ENCODE measurements at places on chromosomes 12 and 14. TPM values are rescaled to one million over a fixed set of nuclear protein-coding genes. Genes with fewer than 3 reads are reported as not detected.

- no peak for DNase-seq
Measured at GRCh38 chr12:12127304-12127703, 56.6 kb downstream of the BCL2L14 start.

DNA sequence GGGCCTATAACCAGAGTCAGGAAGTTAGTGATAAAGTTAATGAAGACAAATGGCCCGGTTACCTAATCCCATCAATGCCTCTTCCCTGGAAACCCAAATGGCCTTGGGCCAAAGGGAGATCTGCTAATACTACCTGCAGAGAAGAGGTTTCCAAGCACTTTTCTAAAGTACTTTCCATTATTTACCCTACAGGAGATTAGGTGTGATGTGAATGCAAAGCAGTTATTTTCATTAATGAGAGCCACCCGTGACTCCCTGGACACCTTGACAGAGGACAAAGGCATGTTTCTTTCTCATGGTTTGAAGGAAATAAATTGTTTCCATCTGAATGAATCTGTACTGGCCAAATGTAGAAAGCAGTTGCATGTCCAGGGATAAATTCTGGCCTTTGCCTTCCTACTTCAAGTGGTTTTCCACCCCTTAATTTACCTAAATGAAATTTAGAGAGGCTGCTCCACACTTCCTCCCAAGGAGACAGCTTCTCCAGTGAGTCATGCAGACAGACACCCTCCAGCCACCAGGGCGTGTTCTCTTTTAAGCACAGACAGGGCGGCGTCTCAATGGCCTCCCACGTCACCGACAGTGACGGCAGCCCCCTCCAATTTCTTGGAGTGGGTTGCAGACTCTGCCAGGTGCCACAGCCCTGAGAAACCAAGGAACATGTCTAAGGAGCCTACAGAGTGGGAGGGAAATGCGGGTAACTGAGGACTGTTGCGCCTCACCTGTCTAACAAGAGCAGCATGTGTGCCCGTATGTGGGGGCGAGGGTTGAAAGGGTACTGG, 43.9 kb upstream of the GNPNAT1 start:
- DNase-seq, result peak; percentile 78

DNA sequence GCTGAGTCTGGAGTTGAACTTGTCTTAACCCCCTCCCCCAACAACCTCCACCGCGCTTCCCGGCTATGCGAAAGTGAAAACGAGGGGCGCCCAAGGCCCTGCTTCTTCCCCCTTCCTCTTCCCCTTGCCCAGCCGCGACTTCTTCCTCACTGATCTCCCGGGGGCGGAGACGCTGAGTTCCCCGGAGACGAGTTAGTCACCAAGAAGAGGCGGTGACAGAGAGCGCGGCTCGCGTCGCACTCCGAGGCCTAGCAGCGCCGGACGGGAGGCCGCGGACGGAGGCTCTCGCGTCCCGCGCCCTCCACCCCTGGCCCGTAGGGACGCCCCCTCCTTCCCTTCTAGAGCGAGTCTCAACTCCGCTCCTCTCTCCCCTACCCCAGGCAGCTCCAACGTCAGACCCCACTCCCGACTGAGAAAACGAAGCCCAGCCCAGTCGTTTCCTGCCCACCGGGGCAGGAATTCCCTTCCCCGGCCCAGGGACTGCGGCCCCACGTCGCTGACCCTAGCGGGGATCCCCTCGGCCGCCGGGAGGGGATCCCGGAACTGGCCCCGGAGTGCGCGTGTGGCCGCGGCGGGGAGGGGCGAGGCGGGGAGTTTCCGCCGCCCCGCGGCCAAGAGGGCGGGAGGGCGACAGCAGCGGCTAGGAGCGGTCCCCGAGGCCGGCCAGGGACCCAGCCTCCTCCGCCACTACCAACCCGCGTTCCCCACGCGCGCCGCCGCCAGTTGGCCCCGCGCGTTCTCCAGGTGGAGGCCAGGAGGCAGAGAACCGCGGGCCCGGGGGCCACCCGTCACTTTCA, 1.4 kb downstream of the BAZ1A start:
- peak; percentile 81 for DNase-seq

DNA sequence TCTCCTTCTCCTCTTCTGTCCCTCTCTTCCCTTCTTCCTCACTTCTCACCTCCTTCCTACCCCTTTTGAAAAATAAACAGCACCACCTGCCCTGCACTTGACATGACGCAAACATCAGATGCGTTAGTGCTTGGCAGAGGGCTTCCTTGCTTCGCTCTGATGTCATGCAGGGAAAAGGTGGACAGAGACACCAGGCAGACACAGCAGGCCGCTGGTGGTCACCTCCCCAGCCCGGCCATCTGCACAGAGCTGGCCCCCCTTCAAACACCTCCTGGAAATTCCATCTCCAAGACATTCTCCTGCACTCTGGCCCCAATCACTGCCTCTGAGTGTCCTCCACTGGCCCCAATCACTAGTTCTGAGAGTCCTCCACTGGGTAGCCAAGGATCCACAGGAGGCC, 353.6 kb downstream of the MED13L start:
- no peak for DNase-seq

- no peak for DNase-seq
Measured at GRCh38 chr14:28297559-28297958, 469.0 kb upstream of the FOXG1 start.

GRCh38 chr12:30754383-30754749, 385 bp downstream of the CAPRIN2 start:
- DNase-seq, result no peak

GRCh38 chr12:109625131-109625559, 51.6 kb downstream of the MVK start:
- DNase-seq, result peak; percentile 48

- no peak for DNase-seq
Measured at GRCh38 chr14:86973177-86973576, 1019.8 kb downstream of the GALC start.

DNA sequence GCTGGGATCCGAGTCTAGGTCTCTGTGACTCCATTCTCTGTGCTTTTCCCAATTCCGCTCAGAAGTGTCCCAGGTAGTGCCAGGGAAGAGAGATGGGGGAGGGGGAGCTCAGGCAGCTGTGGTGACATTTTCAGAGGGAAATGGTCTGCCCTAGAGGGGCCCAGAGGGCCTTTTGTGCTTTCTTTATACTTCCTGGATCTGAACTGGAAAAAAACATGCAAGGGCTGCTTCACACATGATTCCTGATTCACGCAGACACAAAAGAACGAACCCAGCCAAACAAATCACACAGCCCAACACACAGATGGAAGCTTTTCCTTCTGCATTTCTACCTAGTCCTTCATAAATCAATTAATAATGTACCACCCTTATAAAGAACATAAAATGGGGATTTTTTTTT, 26.5 kb downstream of the GPR68 start:
- DNase-seq, result no peak

DNA sequence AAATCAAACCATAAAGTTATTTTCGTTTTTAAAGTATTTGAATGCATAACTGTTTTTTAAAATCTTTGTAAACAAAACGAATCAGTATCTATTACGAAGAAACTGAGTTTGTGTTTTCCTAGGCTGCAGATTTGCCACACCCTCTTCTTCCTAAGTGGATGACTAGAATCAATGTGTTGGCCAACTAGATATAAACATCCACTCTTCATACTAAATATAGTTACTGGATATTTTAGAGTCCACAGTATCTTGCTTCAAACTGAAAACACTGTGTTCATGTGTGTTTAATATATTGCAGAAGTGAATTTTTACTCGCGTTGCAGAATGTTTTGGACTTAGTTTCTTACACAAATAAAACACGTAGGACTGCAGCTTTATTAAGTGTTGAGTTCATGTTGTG, 63.2 kb downstream of the KLHL28 start:
- DNase-seq, result peak; percentile 28

- no peak for DNase-seq
Measured at GRCh38 chr14:69815556-69815955, 18.5 kb upstream of the SLC10A1 start.

DNA sequence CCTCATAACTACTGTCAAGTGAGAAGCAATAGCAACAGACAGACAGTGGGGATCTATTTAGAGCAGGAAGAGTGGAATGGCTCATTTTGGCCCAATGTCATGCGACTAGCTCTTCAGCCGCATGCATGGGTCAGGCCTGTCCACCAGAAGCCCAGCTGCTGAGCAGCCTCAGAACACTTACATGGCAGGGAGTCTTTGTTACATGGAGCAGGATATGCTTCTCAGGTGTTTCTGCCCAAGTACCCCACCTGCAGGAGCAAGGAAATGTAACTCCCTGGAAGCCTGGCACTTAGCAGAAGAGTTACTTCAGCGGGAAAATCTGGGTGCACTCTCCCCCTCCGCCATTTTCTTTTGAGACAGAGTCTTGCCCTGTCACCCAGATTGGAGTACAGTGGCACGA, 73.5 kb upstream of the ARHGAP5 start:
- no peak for DNase-seq

- DNase-seq, result peak; percentile 79
Measured at GRCh38 chr12:113203852-113204760, 17.2 kb upstream of the TPCN1 start.

- DNase-seq, result no peak
Measured at GRCh38 chr12:49972641-49973360, at the start of gene AQP6. Gene AQP6 (plus strand): TSS chr12:49972947. CDS start chr12:49973174, 227 bp downstream.

GRCh38 chr12:6827982-6828780, at the start of gene P3H3:
Gene P3H3 (plus strand): TSS chr12:6828407. CDS start chr12:6828441, 34 bp downstream.
- peak; percentile 49 for DNase-seq

DNA sequence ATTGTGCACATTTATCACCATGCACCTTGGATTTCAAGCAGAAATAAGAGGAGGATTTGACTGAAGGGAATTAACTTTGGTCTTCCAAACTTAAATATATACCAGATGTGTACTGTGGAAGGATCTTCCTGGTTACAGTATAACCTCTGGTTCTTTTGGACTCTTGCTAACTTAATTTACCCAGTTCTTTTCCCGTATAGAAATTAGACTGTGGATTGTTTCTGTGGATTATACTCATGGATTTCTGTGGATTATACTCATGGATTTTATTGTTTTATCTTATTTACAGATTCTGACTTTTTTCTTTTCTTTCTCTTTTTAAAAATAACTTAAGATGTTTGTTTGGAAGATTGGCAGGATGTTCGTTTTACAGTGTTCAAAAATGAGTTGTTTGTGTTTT, 215.3 kb downstream of the RAD51B start:
- no peak for DNase-seq

DNA sequence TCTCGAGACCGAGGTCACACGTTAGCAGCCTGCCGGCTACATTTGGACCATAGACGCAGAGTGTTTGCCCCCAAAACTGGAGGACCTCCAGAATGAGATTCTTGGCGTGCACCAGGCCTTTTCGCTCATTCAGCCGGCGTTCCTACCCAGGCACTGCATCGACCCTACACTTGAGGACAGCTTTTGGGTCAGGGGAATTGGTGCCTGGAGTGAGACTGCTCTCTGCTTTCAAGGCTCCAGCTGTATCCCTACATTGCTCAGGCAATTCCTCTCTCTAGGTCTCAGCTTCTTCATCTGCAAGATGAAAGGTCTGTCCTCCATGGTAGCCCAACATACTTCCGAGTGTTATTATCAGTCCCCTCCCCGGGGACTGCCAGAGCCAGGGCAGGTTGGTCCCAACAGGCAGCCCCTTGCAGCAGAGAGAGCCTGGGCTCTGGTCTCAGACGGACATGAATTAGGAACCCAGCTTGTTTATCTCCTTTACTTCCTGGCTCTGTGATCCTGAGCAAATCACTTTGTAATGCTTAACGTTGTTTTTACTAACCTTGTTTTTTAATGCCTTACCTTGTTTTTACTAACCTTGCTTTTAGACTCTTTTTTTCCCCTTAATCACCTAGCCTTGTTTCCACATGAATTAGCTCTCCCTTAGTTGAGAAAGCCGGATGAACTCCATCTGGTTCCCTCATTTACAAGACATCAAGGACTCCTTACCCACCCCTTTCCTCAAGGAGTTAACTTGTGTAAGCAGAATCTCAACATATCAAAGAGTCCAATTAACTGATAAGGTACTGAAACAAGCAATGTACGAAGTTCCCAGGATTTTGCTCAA, 892 bp downstream of the TCHP start:
- DNase-seq, result peak; percentile 7

- no peak for DNase-seq
Measured at GRCh38 chr14:26463136-26463535, 134.7 kb downstream of the NOVA1 start.

GRCh38 chr12:48291511-48291910, 59.2 kb downstream of the ZNF641 start:
- DNase-seq, result no peak

DNA sequence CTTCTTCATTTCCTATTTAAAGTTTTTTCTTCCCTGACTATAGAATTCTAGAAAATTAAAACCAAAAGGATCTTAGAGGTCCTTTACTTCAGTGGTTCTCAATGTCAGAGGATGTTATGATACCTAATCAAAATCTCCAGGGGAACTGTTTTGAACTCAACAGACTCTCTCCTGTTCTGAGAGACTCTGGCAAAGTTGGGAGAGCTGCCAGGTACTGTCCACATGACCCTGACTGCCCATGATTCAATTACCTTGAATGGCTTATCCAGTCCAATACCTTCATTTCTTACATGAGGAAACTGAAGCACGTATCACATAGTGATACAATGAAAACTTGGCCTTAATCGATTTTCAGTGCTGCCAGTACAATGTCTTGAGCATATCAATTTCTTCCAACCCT, 16.6 kb downstream of the ALKBH1 start:
- no peak for DNase-seq

- peak; percentile 41 for DNase-seq
Measured at GRCh38 chr12:64194333-64195149, 27.6 kb downstream of the KICS2 start.

DNA sequence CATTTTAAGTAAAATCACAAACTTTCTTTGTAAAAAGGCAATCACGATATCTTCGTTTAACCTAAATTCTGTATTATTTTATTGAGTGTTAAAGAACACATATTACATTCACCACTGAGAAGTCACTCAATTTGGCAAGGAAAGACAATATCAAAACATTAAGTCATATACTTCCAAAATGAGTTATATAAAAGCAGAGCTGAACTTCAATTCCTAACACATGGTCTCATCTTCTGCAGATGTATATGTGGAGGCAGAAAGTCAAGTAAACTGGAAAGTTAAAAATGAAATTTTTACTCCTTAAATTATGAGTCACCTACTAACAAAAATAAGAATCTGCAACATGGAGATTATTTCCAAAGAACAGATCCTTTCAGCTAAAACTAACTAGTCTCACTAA, 28.7 kb downstream of the BMAL2 start:
- DNase-seq, result no peak

GRCh38 chr12:98374007-98374406, 141.4 kb upstream of the TMPO start:
- no peak for DNase-seq

Gene MEG3
- 120 TPM for total RNA-seq

Gene ACSS3
- 26.8 TPM for total RNA-seq

Gene C12orf54
- total RNA-seq, result not detected

Gene SCN8A
- 23.5 TPM for total RNA-seq

Gene DDN
- total RNA-seq, result under 0.01 TPM

Gene GATC
- total RNA-seq, result 13.5 TPM

Gene AVPR1A
- not detected for total RNA-seq

Gene VSX2
- not detected for total RNA-seq

Gene ANG
- 1.7 TPM for total RNA-seq

Gene TMEM117
- total RNA-seq, result 13.5 TPM

All from fibroblast of villous mesenchyme (primary cell).